ENCODE measurements at places on chromosomes 5 and 9.

DNA sequence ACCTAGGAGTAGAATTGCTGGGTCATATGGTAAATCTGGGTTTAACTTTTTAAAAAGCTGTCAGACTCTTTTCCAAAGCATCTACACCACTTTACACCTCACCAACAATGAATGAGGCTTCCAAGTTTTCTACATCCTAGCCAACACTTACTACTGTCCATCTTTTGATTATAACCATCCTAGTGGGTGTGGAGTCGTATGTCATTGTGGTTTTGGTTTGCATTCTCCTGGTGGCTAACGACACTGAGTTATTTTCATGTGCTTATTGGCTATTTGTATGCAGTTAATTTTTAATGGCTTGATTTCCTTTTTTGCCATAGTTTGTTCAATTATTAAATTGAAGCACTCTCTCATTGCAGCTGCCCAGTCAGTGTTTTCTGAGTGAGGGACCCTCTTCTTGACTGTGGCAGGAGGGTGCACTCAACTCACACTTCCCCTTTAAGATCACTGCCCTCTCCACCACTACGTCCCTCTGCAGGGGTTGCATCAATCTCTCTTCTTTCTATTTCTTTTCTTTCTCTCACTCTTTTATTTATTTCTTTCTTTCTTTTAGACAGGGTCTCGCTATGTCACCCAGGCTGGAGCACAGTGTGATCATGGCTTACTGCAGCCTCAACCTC is 182.3 kb downstream of the C9orf152 start:
- no peak for DNase-seq

- DNase-seq: no peak
These were observed 105.2 kb downstream of the CDH10 start for GRCh38 chr5:24539613-24540012.

GRCh38 chr9:122180633-122181032 is 20.9 kb downstream of the MORN5 start:
- no peak for DNase-seq

- no peak for DNase-seq
These were observed 17.3 kb downstream of the SREK1 start for GRCh38 chr5:66161356-66161755.

DNA sequence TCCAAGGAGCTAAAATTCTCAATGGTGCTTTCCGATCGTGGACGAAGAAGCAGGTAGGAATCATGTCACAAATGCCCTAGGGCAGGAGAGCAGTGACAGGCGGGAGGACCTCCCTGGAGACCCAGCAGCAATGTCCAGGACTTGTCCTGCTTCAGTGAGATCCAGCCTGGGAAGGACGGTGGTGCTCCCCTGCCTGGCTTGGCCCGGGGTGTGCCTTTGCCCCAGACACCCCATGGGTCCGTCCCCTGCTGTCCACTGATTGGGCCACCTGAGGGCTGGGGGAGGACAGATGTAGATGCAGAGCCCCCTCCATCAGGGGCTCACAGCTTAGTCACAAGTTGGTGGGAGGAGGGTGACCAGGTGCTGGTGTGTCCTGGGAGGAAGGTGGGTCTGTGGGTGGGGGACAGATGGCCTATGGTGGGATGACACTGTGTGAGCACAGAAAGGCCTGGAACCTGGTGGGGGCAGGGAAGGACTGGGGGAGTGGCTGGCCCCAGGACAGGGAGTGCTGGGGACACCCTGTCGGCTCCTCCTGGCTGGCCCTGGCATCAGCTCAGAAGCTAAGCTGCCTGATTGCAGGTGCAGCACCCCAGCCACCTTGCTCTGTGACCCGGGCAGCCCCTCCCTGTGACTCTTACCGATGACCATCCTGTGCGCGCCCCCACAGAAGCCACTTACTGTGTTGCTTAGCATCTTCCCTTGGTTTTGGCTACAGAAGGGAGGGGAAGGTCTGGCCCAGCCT is 82.0 kb downstream of the PHF2 start:
- DNase-seq: no peak

DNA sequence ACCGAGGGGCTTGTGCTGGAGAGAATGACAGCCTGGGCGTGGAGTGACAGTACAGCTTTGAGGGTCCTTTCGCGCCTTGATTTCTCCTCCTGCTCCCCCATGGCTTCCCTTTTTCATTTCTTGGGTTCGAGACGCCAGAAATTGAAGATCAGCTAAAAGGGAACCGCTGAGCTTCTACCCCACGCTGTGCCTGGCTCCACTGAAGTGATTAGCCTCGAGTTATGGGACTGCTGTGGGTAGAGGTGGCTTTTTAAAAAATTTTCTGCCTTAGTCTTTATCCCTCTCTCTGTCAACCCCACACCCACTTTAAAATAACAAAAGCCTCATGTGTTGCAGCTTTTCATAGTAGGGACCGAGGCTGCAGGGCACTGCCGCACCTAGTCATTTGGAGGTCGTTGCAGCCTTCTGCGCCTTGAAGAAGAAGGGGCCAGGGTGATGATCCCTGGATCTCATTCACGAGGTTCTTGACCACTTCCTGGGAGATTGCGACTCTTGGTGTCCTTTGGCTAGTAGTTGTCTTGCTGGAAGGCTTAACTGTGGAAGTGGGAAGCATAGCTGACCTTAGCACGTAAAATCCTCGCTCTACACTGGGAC is 603 bp downstream of the PPIP5K2 start:
- no peak for DNase-seq

DNA sequence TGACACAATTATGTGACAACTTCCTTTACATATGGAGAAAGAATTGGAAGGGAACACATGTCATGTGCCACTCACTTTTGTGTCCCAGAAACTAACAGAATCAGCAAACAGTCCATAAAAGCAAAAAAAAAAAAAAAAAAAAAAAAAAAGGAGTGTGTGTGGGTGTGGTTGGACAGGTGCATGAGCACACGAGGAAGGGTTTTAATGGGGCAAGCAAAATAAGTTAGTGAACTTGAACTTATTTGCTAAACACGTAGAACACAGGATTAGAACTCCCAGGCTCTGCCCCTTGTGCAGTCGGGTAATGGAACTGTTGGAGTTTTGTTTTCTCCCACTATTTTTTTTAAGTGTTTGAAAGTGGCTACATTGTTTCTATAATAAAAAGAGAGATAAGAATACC is 74.8 kb upstream of the PJA2 start:
- no peak for DNase-seq

DNA sequence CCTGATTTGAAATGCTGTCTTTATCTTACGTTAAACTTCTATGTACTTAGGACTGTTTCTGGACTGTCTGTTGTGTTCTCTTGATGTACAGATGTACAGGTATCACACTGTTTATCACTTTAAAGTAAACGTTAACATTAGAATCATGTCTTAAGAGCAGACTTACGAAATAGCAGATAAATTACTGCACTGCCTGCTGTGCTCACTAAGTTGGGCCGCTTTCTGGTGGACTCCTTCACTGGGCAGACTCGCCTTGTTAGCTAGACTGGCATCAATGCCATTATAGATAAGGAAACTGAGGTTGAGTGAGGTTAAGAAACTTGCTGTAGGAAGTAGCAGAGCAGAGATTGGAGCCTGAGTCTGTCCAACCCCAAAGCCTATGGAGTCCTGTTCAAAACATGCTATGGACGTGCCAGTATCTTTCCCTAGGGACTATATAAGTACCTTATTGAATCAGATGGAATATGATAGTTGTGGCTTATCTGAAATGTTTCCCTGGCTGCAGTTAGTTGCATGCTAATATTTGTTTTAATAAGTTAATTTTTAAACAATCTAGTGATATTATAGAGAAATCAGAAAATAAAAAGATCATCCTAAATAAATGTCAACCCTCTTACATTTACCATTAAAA is 16.9 kb downstream of the ZNF618 start:
- no peak for DNase-seq

DNA sequence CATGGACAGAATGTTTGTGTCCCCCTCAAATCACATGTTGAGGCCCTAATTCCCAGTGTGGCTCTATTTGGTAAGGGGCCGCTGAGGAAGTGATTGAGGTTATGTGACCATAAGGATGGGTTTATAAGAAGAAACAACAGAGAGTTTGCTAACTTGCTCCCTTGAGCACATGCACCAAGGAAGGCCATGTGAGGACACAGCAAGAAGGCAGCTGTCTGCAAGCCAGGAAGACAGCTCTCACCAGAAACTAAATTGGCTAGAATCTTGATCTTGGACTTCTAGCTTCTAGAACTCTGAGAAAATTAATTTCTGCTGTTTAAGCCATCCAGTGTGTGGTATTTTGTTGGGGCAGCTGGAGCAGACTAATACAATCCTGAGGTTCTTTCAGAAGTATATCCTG is 35.2 kb upstream of the CDC42SE2 start:
- no peak for DNase-seq

DNA sequence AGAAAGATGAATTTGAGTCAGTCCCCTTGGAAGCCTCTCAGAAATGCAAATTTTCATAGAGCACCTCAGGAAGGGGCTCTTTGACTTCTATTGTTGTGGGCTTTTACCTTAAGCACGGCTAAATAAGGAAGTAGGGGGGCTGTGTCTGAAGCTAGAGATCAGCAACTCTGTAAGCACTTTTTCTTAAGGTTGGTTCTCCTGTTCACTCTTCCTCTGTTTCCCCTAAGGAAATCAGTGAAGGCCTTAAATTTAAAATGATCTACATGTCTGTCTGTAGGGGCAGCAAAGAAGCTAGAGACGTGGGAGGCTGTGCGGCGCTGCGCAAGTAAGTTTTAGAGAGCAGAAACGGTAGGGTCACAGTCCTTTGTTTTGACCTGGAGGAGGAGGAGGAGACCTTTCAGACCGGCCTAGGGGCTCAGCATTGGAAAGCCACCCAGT is 1.2 kb upstream of the CDC14B start:
- DNase-seq: no peak

- no peak for DNase-seq
These were observed 107.4 kb downstream of the SCAMP1 start for GRCh38 chr5:78467752-78468357.

DNA sequence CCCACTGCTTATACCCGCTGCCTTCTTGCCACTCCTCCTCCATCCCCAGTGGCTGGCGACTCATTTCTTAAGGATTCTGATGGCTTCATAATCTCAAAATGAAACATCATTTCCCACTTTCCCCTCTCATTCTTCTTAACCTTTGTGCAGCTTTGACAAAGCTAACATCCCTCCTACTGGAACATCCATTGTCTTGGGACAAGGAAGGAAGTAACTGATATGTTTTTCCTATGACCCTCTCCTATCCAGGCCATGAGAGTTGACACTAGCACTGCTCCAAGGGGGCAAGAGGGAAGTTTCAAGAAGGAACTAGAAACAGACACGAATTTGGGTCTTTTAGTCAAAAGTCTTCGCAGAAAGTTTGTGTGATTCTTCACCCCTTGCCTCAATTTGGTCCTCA is 71.7 kb upstream of the SNX2 start:
- no peak for DNase-seq

GRCh38 chr9:124146031-124146561 is 111.7 kb upstream of the NEK6 start:
- DNase-seq: no peak

- no peak for DNase-seq
These were observed 284.5 kb downstream of the RFX3 start for GRCh38 chr9:3241290-3241689.

DNA sequence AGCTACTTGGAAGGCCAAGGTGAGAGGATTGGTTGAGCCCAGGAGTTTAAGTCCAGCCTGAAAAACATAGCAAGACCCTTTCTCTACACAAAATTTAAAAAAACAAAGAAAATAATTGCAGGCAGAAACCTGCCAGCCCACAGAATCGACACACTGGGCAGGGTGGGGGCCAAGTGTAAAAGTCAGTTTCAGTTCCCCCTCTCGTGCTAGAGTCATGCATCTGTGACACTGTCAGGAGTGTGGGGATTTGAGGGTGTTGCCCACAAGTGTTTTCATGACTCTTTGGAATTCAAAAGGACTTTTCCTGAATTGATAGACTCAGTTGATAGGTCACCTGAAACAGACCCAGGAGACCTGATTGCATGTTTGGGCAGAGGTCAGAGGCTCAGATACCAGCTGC is 47.6 kb downstream of the PRRC2B start:
- DNase-seq: no peak

- DNase-seq: no peak
These were observed 8.8 kb upstream of the LCP2 start for GRCh38 chr5:170306381-170306831.

DNA sequence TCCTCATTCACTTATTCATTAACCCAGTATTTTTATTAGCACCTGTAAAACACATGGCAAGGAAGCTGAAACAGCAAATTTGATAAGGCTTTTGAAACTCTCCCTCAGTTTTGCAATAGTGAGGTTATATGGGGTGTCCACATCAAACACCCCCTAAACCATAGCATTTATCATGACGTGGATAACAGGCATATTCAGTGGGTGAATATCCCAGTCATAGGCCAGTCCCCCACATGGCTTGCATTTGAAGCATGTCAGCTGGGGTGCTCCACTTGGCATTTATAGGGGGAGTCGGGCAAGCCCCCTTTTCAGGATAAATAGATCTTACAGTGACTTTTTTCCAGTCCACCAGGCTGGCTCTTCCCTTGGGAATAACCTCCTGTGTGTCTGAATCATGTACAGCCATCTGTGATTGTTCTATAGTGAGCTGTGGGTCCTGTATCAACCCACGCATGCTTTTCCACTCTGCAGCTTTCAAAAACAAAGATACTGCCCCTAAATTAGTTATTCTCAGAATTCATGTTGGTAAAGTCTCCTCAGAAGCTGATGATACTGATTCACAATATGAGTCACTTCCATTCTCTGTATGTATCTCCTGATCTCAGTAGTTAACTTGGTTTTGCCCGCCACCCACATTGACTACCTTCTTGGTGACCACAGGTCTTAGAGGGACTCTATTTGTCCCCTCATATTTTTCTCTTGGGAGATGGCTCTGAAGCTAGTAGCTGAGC is 84.4 kb upstream of the SPIN1 start:
- DNase-seq: no peak

GRCh38 chr9:33852216-33852826 is 35.4 kb downstream of the UBE2R2 start:
- peak; percentile 41 for DNase-seq

- DNase-seq: no peak
These were observed 522.3 kb downstream of the MAT2B start for GRCh38 chr5:164027738-164028137.

DNA sequence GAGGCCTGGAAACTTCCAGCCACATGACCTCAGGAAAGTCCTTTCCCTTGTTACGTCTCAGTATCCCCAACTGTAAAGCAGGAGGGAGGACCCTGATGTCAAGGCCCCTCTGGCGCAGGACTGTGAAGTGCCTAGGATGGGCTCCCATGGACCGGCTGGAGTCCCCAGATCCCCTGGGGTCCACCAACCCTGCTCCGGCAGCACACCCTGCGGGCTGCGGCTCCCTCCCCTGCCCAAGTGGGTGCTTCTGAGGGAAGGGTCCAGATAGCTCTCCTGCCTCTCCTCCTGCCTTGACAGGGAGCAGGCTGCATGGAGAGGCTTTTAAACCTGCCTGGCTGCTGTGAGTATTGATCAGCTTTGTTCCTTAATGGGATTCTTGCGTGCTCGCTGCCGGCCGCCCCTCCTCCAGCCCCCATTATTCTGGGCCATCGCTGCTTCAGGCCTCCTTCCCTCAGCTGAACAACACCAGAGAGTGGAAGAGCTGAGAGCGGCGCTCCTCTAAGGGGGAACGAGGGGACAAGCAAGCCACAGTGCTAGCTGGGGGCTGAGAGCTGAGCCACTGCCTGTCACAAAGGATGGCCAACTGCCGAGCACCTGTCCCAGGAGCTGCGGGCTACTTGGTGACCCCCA is 25.6 kb upstream of the NTNG2 start:
- DNase-seq: no peak

GRCh38 chr5:71629950-71630349 is 42.8 kb downstream of the MCCC2 start:
- no peak for DNase-seq

GRCh38 chr9:5438301-5439162 is 807 bp upstream of the PLGRKT start:
- peak; percentile 13 for DNase-seq
